SK-N-SH (cell line): ENCODE measurements at places on chromosomes 5 and 9. TPM values are rescaled to one million over a fixed set of nuclear protein-coding genes. Genes with fewer than 3 reads are reported as not detected.

DNA sequence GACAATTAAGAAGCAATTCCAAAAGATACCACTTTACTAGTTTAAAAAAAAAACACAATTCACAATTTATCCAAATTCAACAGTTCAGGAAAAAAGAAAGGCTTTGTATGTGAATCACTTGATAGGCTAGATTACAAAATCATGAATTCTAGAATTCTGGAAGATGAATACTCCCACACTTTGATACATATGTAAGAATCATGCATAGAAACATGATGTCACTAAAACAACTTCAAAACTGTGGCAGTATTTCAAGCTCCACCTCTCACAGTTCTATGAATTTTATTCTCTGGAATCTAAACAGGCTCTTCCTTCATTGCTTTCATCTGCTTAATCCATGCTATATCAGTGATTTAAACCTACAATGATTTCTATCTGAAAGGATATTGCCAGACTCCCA, 51.0 kb downstream of the GNAQ start:
- no peak for DNase-seq

DNA sequence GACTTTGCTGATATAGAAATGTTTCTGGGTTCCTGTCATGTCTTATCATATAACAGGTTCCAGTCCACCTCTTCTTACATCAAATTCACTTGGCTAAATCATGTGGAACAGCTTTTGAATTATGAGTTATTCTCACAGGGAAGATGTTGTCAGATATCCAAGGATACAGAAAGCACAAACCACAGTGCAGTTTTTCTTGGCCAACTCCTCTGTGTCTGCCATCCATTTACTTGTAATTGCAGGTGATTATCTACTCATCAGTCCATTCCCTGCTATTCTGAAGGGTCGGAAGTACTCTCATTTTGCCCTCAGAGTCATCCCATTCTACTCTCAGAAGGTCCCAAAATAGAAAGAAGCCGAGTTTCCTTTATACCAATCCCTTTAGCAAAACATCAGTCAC, 10.0 kb downstream of the MARCHF11 start:
- DNase-seq = peak; percentile 40

- DNase-seq = no peak
Measured at GRCh38 chr9:99973455-99973854, 67.0 kb downstream of the STX17 start.

DNA sequence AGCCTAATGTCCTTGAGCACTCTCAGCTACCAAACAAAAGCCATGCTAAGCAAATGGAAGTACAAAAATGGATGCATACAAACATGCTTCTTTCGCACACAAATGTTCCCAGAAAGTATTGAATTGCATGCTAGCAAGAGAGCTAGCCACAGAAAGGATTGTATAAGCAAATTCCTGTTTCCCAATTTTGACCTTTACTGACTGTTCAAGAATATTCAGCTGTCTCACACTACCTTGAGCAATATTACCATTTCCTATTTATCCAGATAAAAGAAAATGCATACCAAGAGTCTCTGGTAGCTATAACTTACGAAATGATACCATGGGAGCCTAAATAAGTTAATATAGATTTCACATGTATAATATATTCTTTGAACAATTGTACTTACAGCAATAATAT, 264.6 kb downstream of the TMEM167A start:
- no peak for DNase-seq

The TAL2 gene
- 0.15 and 0.47 TPM in 2 replicates for polyA plus RNA-seq

GRCh38 chr9:5801739-5802113, 31.2 kb downstream of the ERMP1 start:
- no peak for DNase-seq

- DNase-seq = no peak
Measured at GRCh38 chr9:73871636-73872035, 625.5 kb upstream of the RORB start.

- no peak for DNase-seq
Measured at GRCh38 chr5:82314964-82315758, 37.0 kb upstream of the RPS23 start.

The EGFLAM gene
- 0.05 and 0.13 TPM in 2 replicates for polyA plus RNA-seq

GRCh38 chr9:134622896-134623257, 18.7 kb upstream of the COL5A1 start:
- DNase-seq = no peak

- no peak for DNase-seq
Measured at GRCh38 chr5:126093041-126093440, 330.2 kb upstream of the GRAMD2B start.

GRCh38 chr5:74201334-74202081, 439.0 kb downstream of the ENC1 start:
- DNase-seq = no peak

DNA sequence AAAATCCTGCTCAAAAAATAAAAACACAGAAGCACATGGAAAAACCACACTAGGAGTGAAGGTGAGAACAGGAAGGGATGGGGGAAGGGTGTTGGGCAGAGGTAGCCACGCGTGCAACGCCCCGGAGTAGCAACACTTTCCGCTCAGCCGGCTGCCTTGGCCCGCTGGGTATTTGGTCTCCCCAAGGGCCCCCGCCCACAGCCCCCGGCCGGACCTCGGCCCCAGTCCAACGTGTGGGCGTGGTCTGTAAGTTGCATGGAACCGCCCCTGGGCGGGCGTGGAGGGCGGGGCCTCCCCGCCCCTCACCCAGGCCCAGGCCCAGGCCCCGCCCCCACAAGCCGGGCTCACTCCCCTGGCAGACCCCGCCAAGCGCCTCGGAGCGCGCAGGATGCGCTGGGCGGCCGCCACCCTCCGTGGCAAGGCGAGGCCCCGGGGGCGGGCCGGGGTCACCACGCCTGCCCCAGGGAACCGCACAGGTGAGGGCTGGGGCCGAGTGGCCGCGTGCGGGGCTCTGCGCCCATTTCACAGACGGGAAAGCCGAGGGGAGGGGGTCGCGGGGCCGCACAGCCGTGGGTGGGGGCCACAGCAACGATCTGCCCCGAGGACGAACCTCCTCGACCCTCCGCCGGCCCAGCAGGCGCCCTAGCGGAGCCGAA, at the start of gene SUSD3:
SUSD3 (plus strand) TSS at position 347 of the 656 bp plus-strand sequence; CDS start at position 389, 42 bp downstream.
- peak; percentile 97 for DNase-seq

The FOXD1 gene
- 39.6 and 73.9 TPM in 2 replicates for polyA plus RNA-seq

GRCh38 chr9:136089697-136090045, 5.4 kb downstream of the NACC2 start:
- peak; percentile 78 for DNase-seq

GRCh38 chr9:3569529-3569928, 43.7 kb upstream of the RFX3 start:
- DNase-seq = no peak

The ADAMTS16 gene
- not detected in 2 replicates for polyA plus RNA-seq

- DNase-seq = peak; percentile 67
Measured at GRCh38 chr5:175814691-175815090, 56.7 kb upstream of the CPLX2 start.

DNA sequence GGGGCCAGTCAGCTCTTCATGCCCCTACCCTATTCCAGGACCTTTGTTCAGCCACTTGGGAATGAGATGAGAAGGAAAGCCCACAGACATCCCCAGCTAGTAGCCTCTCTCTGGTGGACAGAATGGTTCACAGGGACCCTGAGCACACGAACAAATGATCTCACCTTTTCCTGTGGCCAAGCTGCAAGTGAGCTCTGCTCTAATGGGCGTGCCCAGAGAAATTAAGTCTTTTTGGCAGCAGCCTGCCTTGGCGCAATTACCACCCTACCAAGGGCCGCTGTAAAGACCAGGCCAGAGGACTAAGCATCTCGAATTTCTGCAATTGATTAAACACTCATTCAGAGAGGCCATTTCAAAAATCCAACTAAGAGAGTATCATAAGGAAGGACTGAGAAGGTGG, 56.0 kb downstream of the WHRN start:
- no peak for DNase-seq

The CAMK2A gene
- polyA plus RNA-seq = 0.05 and 0.10 TPM in 2 replicates

GRCh38 chr5:44536650-44537260, 147.5 kb upstream of the FGF10 start:
- DNase-seq = peak; percentile 35

DNA sequence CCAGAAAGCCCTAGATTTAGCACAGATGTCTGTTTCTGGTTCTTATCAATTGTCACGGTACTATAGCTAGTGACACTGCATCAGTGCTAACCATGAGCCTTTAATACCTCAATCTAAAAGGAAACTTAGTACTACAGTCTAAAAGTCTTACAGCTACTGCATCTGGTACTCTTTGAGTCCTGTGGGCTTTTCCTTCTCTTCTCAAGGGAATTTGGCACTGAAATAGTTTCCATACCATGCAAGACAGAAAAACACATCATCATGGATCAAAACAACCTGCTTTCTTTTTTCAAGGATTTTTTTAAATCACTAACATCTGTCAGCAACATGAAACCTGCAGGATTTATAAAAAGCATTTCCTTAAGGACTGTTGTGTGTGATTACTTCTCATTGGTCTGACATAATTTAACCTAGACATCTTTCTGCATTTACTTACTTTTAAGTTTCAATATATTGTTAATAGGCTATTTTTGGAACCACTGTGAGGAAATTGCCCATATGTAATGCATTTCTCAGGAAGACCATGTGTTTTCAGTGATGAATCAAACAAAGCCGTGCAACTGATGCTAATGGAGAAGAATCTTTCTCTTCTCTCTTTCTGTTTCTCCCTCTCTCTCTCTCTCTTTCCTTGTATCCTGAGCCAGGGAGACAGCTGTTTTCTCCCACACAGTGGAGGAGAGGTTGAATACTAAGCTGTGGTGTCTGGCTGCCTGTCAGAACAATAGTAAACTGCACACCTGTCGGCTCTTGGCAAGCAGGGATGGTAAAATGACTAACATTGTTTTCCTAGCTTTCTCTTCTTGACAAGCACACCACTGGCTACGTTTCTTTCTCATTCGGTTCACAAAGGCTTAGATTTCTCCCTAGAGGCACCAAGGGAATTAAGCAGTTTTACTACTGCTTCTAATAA, 273.4 kb downstream of the CSNK1G3 start:
- peak; percentile 27 for DNase-seq

The FOXD4L6 gene
- 0.05 TPM in 1 of 2 replicates, not detected in the other for polyA plus RNA-seq

DNA sequence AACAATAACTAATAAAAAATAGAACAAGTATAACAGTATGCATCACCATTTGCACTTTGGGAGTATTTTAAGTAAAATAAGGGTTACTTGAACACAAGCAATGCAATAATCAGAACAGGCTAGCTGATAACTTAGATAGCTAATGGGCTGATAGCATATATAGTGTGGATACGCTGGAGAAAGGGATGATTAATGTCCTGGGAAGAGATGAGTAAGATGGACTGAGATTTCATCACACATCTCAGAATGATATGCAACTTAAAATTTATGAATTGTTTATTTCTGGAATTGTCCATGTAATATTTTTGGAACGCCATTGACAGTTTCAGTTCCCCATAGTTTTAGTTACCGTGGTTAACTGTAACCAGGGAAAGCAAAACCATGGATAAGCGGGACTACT, 173.6 kb downstream of the ISL1 start:
- no peak for DNase-seq

GRCh38 chr5:129438322-129438721, 21.8 kb upstream of the ADAMTS19 start:
- no peak for DNase-seq

DNA sequence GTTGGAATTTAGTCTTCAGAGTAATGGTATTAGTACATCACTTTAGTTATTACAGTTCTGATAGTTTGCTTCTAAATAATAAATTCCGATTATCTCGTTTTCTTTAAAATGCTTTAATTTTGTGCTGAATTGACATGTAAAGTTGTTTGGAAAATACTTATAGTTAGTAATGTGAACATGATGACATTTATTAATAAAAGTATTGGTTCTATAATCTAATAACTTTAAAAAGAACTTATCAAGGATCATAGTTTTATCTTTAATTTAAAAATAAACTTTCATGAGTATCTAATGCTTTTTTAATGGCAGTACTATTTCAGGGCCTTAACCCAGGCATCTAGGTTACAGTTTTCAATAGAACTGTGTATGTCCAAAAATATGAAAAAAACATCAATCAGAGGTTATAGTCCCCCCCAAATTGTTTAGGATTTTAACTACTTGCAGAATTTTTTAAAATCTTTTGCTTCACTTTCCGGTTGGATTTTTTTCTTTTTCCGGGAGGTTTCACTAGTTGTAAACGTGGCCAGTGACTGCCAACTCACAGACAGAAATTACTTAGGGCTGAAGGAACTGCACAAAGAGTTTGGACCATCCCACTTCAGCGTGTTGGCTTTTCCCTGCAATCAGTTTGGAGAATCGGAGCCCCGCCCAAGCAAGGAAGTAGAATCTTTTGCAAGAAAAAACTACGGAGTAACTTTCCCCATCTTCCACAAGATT, 680 bp downstream of the GPX8 start:
- no peak for DNase-seq

- no peak for DNase-seq
Measured at GRCh38 chr5:174412374-174412773, 312.0 kb upstream of the MSX2 start.

The CDK9 gene
- polyA plus RNA-seq = 82.7 and 108 TPM in 2 replicates

The CATSPER3 gene
- polyA plus RNA-seq = 0.26 and 0.37 TPM in 2 replicates

The SEMA5A gene
- polyA plus RNA-seq = 0.58 and 0.71 TPM in 2 replicates

The QRFP gene
- not detected in 2 replicates for polyA plus RNA-seq

The IL13 gene
- polyA plus RNA-seq = 0.05 and 0.08 TPM in 2 replicates

- no peak for DNase-seq
Measured at GRCh38 chr9:109477258-109478050, 20.7 kb downstream of the PTPN3 start.

DNA sequence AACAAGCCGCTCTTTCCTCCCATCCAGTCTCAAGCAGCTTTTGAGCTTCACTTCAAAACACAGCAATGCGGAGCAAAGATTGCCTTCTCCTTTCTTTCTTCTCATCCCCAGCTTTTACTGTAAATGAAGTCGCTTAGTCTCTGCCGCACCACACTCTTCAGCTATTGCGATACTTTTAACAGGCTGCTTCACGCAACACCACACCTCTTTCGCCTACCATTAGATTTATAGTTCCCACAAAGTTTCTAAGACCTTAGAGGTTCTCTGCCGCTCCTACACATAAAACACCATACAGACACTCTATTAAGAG, 711 bp downstream of the PGGT1B start:
- DNase-seq = peak; percentile 12

GRCh38 chr9:76441551-76442322, 17.2 kb upstream of the GCNT1 start:
- no peak for DNase-seq

The UAP1L1 gene
- polyA plus RNA-seq = 3.2 and 5.6 TPM in 2 replicates

DNA sequence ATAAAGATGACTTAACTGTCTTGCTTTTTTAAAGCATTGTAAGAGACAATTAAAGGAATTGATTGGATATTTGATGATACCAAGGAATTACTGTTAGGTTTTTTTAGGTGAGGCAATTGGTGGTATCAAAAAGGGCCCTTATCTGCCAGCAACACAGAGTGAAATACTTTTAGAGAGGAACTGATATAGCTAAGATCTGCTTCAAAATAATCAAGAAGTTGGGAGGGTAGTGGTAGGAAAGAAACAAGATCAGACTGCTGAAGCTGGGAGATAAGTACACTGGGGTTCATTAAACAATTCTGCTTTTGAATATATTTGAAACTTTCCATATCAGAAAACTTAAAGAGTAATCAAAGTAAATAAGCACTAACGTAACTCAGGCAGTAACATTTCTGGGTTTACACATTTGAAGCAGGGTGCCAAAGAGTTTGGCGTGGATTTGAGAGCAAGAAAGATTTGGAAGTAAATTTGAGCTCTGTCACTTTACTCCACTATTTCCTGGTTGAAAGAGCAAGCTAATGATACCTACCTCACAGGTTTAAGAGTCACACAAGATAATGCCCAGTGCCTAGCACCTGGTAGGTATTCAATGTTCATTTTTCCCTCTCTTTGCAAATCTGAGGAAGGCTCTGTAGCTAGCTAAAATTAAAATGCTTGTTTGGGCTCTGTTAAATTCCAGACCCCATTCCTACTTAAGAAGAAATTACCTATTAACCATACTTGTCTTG, 6.9 kb downstream of the ERMP1 start:
- no peak for DNase-seq
